ENCODE measurements at places on chromosomes 2 and 18.

GRCh38 chr2:102001767-102002142 lies 10.0 kb downstream of the IL1R2 start:
- no peak for DNase-seq

- no peak for DNase-seq
Observed at GRCh38 chr2:38596229-38596628, 6.5 kb downstream of the HNRNPLL start.

- DNase-seq = no peak
Observed at GRCh38 chr2:25566694-25567093, 106.7 kb downstream of the DTNB start.

- DNase-seq = no peak
Observed at GRCh38 chr2:184053326-184053725, 545.0 kb upstream of the ZNF804A start.

DNA sequence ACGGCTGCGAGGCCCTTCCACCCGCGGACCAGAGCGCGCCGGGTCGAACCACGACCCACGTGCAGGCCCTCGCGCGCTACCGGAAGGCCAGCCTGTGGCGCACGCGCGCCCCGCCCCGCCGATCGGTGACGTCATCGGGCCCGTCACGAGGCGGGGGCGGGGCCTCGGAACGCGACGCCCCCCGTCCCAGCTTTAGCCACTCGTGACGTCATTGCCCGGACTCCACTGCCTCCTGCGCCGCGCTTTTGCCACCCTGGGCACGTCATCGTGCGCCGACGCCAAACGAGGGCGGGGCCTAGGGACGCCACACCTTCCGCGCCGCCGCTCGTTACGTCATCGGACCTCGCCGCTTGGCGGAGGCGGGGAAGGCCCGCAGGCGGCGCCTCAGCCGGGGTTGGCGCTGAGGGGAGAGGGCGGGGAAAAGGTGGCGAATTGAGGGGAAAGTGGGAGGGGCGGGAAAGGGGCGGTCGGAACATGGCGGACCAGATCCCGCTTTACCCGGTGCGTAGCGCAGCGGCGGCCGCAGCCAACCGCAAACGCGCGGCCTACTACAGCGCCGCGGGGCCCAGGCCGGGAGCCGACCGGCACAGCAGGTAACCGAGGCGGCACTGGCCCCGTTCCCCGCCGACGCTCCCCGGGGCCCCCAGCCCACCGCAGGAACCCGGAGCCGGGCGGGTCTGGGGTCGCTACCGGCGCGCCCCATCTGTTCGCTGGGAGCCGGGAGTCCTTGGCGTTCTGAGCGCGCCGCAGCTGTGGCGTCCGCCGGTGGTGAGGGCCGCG lies at the start of gene ATP9B:
TSS of gene ATP9B (plus strand) at position 458 of the 780 bp plus-strand sequence. CDS start at position 475, 17 bp downstream.
- peak; percentile 96 for DNase-seq

DNA sequence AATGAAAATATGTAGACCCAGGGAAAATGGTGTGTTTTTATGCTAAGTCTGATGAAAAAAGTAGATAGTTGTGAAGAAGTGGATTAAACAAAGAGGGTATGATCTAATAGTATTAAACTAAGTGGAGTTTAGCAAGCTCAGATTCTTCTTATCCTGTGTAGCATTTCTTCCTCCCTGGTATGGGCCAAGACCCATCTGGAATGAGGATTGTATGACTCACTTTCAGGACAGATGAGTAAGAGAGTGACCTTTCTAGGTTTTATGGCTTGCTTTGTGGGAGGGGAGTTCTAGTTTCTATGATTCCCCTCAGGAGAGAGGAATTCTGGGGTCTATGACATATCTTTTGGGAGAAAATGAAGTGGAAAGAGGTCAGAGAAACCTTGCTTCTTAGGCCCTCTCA lies 550.1 kb downstream of the SPAG16 start:
- no peak for DNase-seq

DNA sequence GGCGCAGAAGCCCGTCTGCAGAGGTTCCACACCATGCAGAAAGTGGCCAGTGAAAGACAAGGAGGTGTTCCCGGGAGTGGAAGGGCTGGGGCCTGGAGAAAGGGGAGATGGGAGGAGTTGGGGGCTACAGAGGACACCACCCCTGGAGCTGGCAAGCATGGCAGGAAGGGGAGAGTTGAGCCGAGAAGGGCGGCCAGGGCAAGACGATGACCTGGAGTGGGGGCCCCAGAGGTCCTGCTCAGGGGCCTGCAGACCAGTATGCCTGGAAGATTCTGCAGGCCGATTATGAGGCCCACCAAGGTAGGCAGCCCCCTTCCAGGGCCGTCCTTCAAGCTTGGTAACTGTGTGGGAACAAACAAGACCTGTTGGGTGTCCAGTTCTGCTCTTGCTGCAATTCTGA lies 33.1 kb downstream of the RBFA start:
- DNase-seq = no peak

- no peak for DNase-seq
Observed at GRCh38 chr2:26740346-26740745, 23.7 kb upstream of the SLC35F6 start.

DNA sequence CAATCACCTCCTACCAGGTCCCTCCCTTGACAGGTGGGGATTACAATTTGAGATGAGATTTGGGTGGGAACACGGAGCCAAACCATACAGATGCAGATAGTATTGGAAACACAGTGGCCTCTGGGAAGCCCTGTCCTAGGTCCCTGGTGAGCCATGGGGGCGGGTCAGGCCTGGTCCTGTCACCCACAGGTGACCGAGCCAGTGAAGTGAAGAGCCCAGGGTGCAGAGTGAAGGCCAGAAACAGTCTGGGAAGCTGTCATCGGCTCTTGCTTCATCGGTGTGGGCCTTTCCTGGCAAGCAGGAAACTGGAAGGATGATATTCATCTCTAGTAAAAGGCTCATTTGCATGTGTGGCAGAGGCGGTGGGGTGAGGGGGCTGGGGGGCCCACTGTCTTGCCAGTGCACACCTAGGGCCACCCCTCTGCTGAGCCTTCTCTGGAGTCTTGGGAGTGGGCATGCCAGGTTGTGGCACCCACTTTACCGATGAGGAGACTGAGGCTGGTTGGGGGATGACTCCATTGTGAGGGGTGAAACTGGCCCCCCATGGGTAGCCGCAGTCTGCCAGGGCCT lies 290.6 kb downstream of the NDUFA10 start:
- no peak for DNase-seq

Data from activated CD4-positive, alpha-beta T cell treated with anti-CD3 and anti-CD28 coated beads, Interleukin-2, amount 10 ng/mL, durations not matched to agents 7 days and 5 days (primary cell).